Omental fat pad (tissue), 4 donors: ENCODE measurements at places on chromosomes 5 and 9. TPM values are rescaled to one million over a fixed set of nuclear protein-coding genes. Genes with fewer than 3 reads are reported as not detected.

DNA sequence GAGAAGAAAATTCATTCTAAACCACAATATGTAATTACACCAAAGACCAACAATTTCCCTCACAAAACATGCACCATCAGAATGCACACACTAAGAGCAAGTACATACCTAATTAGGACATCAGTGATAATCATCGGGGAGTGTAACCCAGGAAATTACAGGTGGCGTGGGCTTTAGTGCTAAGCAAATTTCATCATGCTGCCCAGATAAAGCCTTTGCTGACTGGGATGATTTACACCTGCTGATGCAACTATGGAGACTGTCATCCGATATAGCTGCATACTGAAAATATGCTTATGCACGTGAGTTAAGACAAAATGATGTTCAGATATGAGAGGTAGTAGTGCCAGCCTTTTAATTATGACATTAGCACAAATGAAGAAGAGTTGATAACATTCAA, 123.2 kb downstream of the DCP2 start:
- no peak for DNase-seq

- no peak for DNase-seq
Observed at GRCh38 chr9:4113711-4114110, 186.2 kb downstream of the GLIS3 start.

DNA sequence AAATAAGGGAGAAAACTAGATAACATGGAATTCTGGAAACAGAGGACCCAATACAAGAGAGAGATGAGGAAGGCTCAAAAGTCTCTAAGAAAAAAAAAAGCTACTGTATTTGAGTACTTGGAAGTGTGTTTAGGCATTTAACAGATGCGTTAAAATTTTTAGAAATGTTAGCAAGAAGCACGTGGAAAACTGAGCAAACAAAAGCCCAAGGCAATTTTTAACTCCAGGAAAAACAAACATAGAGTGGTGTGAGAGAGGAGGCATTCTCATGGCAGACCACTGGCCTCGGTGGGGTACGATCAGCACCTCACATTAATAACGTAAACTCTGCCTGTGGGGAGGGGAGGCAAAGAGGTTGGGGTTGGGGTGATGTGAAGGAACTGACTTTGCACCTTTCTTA, 321.4 kb downstream of the GADD45G start:
- no peak for DNase-seq

- no peak for DNase-seq
Observed at GRCh38 chr9:80843028-80843427, 846.3 kb downstream of the TLE1 start.

GRCh38 chr5:126341906-126342630, 81.1 kb upstream of the GRAMD2B start:
- no peak for DNase-seq

- no peak for DNase-seq
Observed at GRCh38 chr5:125657936-125658335, 765.3 kb upstream of the GRAMD2B start.

- no peak for DNase-seq
Observed at GRCh38 chr9:2047916-2048315, 32.8 kb downstream of the SMARCA2 start.

- no peak for DNase-seq
Observed at GRCh38 chr9:89803403-89803802, 198.6 kb downstream of the GADD45G start.

GRCh38 chr5:7706256-7706655, 144.7 kb downstream of the CFAP90 start:
- no peak for DNase-seq

- no peak for DNase-seq
Observed at GRCh38 chr9:99986642-99987041, 80.2 kb downstream of the STX17 start.

GRCh38 chr9:106305428-106306133, 557.4 kb upstream of the ZNF462 start:
- DNase-seq: no peak

GRCh38 chr5:14450018-14450524, 131.5 kb upstream of the OTULINL start:
- DNase-seq: no peak

- no peak for DNase-seq
Observed at GRCh38 chr9:126373241-126373640, 46.6 kb downstream of the MVB12B start.

DNA sequence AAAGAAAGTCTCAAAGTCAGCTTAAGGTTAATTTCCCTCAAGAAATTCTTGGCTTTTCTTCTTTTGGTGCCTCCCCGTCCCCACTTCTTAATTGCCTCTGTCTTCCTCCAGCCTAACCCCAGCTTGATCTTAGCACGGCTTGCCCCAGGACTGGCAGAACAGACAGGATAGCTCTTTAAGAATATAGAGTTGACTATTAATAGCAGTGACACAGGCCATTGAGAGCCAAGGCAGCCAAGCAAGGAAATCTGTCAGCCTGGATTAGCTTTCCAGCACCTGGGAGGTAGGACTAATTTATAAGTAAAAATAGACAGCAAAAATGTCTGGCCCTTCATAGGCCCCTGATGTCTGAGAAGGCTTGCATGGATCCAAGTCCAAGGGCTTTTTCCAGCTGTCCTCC, 384.6 kb upstream of the SLC30A5 start:
- DNase-seq: no peak

GRCh38 chr5:101643794-101644193, 652.3 kb downstream of the SLCO4C1 start:
- DNase-seq: no peak

DNA sequence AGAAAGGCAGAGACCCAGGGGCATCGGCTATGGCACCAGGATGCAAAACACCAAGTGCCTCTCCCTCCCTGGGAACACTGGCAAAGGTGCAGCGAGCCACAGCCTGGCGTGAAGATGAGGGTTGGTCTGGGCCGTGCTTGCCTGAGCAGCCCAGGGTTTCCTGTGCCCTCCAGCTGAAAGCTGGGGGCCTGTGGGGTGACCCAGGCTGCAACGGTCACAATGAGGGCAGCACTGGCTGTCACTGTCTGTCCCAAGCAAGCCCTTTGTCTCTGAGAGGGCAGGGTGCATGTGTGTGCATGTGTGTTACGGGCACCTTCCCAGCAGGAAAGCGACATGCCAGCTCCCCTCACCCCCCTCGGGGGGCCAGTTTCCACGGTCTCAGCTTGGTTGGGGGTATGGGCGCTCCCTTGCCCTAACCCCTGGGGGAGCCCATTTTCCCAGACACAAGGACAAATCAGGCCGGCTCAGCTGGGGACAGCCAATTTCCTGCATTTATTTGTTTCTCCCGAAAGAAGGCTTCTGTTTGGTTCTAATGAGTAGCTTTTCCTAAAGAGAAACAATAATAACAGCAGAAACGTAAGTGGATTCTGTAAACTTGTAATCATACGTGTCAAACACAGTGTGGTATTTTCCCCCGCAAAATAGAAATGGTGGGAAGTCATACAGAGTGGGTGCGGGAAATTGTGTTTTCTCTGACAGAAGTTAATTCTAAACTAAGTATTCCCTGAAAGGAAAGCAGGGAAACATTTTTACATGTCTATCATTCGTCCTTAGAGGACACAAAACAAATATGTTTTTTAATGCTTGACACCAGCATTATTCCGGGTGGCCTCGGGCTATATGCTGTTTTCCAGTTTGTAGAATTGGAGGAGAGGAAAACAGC, 21.3 kb downstream of the MRPL36 start:
- DNase-seq: no peak

DNA sequence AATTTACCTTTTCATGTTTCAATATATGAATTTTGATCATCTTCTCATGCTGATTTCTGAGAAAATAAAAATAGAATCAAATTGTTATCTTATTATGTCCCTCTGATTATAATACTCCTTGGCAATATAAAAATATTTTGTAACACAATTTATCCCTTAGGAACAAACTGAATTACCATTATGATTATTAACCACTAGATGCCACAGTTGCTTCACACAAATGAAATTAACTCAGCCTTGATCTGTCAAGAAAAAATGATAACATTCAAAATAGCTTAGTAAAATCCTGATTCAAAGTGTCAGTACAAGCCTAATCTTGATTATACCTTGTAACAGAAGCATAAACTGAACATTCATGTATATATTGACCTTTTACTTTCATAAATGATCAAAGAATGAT, 4.8 kb upstream of the CHSY3 start:
- DNase-seq: no peak

- no peak for DNase-seq
Observed at GRCh38 chr9:6121707-6122106, 93.9 kb upstream of the IL33 start.

DNA sequence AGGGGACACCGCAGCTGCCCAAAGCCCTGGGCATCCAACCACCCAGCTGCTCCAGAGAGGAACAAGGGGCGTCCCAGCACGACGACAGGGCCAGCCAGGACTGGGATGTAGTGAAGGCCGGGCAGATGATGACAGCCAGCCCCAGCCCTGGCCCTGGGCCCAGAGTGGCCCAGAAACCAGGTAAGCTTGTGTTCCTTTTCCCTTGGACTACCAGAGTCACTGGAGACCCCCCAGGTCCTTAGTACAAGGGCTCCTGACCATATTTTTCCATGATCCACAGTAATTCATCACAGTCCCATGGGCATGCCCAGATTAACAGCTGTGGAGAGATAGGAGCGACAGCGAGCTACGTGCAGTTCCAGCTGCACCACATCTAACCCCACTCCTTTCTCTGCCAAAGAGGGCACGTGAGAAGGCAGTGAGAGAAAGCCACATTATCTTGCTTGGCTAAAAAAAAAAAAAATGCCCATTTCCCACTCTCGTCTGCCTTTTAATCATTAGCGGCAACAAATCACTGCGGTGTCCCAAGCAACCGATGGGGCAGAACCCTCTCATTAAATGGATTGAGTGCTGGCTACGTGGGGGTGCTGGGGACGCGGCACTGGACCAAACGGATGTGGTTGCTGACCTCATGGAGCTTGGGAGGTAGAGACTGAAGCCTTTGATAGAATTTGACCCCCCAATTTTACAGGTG, 21.7 kb upstream of the SYNPO start:
- DNase-seq: no peak

- DNase-seq: no peak
Observed at GRCh38 chr9:116673375-116673774, 13.7 kb upstream of the TRIM32 start.

DNA sequence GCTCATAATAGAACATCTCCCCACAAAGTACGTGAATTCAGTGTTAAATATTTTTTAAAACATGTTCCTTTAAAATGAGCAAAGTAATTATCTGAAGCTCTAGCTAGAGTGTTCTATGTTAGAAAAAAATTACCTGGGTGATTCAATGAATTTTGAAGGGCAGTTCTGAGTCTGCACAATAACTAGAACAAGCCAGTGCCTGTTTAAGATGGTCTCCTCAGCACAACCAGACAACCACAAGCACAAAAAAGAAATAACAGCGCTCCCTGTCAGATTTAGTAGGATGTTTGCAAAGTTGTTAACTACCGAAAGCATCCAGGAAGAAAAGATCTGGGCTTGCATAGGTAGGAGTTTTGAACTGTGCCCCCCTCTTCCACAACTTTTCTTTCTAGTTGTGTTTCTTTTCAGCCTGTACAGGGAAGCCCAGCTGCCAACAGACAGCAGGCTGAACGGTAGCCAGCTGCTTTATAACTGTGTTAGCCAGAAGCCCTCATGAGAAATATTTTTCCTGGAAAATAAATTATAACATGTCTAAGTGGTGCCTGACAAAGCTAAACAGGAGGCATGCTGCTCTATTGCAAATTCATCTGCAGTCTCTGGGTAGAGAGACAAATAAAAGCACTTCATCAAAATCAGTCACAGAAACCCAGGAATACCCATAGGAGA, 1026.9 kb downstream of the MAT2B start:
- no peak for DNase-seq

GRCh38 chr5:1318659-1319251, 23.9 kb upstream of the TERT start:
- no peak for DNase-seq

DNA sequence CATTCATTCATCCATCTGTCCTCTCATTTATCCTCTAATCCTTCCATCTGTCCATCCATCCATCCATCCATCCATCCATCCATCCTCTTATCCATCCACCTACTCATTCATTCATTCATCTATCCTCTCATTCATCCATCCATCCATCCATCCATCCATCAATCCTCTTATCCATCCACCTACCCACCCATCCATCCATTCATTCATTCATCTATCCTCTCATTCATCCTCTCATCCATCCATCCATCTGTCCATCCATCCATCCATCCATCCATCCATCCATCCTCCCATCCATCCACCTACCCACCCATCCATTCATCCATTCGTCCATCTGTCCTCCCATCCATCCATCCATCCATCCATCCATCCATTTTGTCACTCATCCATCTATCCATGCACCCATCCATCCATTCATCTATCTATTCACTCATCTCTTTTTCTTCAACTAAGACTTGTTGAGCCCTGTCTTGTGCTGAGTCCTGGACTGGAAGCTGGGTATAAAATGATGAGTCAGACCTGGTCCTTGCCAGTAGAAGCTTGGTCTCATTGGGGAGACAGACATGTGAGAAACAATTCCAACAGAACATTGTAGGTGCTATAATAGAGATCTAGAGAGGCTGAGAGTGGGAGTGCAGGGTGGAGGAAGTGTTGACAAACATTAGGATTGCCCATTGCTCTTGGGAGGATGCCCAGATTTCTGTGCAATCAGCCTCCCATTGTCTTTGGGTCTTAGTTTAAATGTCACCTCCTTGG, 55.0 kb upstream of the IER5L start:
- no peak for DNase-seq

GRCh38 chr5:135266303-135266635, 132.8 kb downstream of the MACROH2A1 start:
- DNase-seq: no peak

DNA sequence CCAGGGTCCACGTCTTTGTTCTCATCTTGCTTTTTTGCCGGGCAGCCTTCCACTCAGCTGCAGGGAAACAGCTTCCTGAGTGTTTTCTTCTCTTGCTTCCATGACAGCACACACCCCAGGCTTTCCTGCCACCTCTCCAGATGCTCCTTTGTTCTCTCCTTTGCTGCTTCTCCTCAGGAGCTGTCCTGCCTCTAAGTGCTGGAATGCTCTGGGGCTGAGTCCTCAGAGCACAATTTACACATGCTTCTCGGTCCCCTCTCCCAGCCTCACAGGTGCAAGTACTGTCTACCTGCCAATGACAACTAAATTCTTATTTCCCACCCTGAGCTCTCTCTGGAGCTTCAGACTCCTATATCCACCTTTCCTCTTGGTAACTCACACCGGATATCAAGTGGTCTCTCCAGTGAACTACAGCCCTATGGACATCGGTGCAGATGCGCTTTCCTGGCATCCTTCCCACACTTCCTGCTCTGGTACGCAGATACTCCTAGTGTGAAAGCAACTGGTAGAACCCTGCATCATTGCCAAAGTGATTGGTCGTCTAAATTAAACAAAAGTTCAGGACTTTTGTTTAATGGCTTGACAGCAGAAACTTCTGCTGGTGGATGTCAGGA, 13.4 kb upstream of the ACSL6 start:
- DNase-seq: no peak

- DNase-seq: no peak
Observed at GRCh38 chr9:111984086-111984802, 87.6 kb downstream of the UGCG start.

CTXN3 gene
- not detected for total RNA-seq

PCDHGB3 gene
- 2.5 TPM for total RNA-seq

WNK2 gene
- total RNA-seq: 0.31 TPM

ELOVL7 gene
- 9.5 TPM for total RNA-seq

NRARP gene
- 5.7 TPM for total RNA-seq

FAM163B gene
- total RNA-seq: not detected

SLC45A2 gene
- total RNA-seq: 0.19 TPM

ACOT12 gene
- not detected for total RNA-seq

N4BP3 gene
- total RNA-seq: 0.94 TPM
